Stimulated activated CD4-positive, alpha-beta T cell treated with anti-CD3 and anti-CD28 coated beads, TNF-alpha, amount 100 ng/mL, for 1 hour (primary cell): ENCODE measurements at places on chromosomes 3 and 15.

GRCh38 chr15:40909662-40910630 is 15.7 kb downstream of the VPS18 start:
- no peak for DNase-seq

- DNase-seq, result no peak
Observed at GRCh38 chr3:129344540-129345220, 66.0 kb downstream of the HMCES start.

DNA sequence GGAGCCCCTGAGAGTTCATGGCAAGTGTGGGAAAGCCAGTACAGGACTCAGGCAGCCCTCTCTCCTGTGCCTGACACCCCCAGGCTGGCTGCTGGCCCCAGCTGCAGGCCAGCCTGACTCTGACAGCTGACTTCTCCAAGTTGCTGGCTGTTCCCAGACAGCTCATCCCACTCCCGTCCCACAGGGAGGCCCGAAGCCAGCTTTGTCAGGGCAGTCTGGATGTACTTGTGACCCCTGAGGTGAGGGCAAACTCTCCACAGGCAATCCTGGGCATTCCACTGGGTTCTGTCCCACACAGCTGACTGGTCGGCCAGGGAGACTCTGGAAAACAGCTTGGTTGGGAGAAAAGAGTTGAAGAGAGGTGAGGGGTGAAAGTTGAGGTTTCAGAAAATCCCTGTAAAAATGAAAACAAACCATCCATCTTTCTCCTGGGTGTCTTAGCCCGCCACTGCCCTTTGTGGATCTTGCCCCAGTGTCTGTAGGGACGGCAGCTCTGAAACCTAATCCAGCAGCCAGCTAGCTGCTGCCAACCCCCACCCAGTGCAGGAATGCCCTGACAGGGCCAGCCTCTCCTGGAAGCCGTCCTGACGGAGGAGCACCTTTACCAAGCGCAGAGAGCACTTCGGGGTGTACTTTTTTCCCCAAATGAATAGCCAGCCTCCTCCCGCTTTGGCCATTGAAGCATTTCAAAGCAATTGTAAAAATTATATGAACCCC is 87.9 kb downstream of the DNAJB8 start:
- no peak for DNase-seq

GRCh38 chr3:125145751-125146475 is 66.6 kb downstream of the SLC12A8 start:
- DNase-seq, result no peak

GRCh38 chr3:180981912-180982311 is 7.6 kb downstream of the DNAJC19 start:
- DNase-seq, result no peak

DNA sequence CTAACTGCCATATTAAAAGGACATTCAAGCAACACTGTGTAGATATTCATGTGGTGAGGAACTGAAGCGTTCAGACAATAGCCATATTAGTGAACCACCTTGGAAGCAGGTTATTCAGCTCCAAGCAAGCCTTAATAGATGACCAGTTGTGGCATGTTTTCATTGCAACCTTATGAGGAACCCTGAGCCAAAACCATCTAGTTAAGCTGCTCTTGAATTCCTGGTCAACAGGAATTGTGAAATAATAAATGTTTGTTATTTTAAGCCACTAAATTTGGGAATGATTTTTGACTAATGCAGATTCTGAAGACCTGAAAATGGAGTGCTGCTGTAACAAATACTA is 73.0 kb downstream of the SPRED1 start:
- DNase-seq, result no peak

- no peak for DNase-seq
Observed at GRCh38 chr3:183148056-183148455, 14.5 kb downstream of the LAMP3 start.

DNA sequence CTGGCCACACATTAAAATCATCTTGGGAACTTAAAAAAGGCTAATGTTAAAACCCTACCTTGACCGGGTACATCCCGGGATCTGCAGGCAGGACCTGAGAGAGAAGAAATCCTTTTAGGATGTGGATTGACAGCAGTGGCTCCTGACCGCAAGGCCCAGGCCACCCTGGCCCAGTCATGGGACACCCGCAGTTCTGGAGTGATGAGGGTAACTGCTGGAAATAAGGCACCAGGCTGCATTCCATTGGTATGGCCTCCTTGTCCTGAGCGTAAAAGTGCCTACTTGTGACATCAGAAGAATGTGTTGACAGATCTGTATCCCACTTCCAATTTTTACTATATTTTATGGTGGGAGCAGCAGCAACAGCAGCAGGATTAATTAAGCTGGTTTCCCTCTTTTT is 63.4 kb upstream of the GSK3B start:
- no peak for DNase-seq

DNA sequence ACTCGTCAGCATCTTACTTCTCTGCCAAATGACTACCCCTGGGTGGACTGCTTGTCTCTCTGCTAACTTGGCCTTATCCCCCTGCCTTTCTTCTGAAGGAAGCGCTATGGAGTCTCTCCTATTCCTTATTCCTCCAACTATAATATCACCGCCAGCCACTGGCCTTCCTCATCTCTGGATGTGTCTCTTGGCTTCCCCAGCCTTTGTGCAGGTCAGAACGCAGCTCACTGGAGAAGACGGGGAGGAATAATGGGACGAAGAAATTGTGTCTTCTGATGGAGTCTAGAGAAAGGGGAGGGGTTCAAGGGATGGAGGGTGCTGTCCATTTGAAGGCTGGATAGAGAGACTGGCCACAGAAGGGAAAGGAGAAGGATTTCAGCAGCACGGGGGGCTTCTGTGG is 16.9 kb downstream of the ITGA11 start:
- DNase-seq, result no peak

DNA sequence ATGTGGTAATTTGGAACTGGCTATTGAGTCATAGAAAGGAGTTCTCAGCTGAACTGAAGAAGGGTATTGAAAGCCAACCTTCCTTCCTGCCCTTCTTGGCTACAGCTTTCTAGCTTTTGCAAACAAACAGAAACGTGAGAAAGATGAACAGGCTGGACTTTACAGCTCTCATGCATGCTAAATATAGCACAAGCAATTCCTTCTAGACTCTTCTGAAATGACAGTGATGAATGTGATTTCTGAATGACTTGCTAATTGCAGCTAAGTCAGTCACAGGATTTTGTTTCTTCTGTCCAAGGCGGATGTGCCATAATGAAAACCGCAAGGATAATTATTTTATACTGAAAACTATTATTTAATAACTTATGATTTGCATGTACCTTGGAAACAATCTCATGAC is 36.3 kb downstream of the BCHE start:
- DNase-seq, result no peak

DNA sequence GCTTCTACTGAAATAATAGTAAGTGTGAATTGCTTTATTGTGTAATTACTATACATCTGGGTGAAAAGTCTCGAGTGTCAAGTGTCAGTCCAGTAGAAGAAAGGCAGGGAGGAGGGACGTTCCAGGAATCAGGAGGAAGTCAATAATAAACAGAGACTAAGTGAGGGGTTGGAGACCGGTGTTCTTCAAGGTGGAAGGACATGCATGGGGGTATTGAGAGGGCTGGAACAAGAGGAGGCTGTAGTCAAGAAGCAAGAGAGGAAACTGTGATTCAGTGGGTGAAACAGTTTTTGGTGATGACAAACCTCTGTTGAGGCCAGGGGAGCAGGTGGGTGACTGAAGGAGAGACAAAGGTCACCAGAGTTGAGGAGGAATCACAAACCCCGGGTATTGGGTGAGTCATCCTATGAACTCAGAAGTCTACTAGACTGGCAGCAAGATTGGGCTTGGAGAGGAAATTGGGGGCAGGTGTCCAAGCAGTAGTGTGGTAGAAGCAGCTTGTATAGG is 11.6 kb upstream of the SCAMP5 start:
- no peak for DNase-seq

DNA sequence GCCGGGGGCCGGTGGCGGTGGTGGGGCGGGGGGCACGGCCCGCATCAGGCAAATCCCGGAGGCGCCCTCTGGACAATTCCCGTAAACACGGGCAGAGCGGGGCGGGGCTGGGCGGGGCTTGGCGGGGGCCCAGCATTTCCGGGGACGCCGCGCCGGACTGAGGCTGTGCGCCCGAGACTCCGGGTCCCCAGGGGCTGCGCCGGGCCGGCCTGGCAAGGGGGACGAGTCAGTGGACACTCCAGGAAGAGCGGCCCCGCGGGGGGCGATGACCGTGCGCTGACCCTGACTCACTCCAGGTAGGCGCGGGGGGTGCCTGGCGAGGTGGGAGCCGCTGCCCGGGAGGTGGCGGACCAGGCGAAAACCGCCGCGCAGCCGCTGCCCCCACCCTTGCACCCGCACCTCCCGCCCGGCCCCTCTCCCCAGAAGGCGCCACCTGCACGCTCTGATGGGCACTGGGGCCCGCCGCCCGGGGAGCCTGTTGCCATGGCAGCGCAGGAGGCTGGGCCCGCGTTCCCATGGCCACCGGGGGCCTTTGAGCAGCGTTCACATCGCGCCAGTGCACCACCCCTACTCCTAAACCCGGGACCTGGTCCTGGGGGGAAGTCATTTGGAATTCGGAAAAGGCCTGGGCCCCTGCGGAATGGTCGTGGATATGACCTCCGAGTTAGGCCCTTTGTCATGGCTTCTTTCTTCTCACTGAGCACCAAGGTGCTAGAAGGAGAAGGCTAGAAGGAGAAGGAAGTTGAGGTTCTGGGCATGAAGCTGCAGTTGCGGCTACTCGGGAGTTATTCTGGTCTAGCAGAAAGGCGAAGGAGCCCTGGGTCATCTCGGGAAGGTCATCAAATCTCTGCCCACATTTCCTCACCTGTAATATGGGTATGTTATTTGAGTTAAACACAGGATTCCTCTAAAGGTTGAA is 16.1 kb upstream of the SEMA4B start:
- DNase-seq, result no peak

GRCh38 chr3:123803521-123803920 is 80.6 kb downstream of the MYLK start:
- DNase-seq, result no peak

GRCh38 chr3:179948740-179949139 is 88.0 kb downstream of the PEX5L start:
- no peak for DNase-seq

DNA sequence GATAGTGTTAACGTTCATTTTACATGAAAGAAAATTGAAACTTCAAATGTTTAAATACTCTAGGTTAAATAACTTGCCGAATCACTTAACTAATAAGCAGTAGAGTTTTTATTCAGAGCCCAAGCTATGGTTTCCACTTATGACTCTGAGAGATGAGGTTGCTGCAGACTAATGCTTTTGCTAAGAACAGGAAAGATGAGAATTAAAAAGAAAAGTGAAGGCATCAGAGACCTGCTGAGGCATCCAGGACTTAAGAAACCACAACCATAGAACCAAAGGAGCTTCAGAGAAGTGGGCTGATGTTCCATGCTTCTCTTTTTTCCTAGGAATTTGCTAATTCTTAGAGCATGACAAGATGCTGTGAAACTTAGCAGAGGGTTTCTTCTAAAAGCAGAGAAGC is 9.5 kb downstream of the HMG20A start:
- no peak for DNase-seq
